ENCODE measurements at places on chromosomes 7 and 10.
A peak's percentile ranks its signal among the peaks of the same experiment; 100 is the strongest.

- peak; percentile 4 for DNase-seq
These were observed 265.1 kb downstream of the HTR7 start for GRCh38 chr10:90592638-90593302.

GRCh38 chr7:147756300-147756699, 834.3 kb upstream of the C7orf33 start:
- no peak for DNase-seq

DNA sequence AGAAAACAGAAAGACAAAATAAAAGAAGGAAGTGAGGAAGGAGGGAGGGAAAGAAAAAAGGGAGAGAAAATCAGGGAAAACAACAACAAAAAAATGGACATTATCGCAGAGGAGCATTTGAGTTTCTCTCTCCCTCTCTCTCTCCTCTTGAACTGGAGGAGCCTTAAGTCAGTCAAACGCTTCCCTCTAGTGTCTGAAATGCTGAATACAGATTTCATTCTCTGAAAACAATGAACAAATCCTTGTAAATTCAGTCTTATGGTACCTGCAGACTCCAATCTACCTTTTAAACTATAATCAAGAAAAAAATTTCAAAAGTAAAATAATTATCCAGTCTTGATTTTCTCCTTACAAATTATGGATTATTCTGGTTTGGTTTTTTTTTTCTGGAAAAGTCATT, 89.2 kb upstream of the PFKP start:
- DNase-seq = no peak

GRCh38 chr10:79487296-79488194, 24.8 kb upstream of the EIF5AL1 start:
- peak; percentile 23 for DNase-seq

DNA sequence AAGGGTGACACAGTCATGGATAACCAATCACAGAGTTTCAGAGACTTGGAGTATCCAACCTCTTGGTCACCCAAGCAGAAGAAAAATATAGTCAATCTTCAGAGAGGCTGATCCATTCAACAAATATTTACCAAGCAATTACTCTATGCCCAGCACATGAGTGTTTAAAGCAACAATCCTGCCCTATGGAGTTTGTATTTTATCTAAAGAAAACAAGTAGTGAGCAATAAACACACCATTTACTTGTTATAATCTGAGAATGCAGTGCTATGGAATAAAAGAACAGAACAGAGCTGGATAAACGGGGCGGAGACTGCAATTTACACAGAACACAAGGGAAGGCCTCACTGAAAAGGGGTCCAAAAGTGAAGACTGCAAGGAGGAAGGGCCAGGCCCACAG, 63.8 kb downstream of the GRB10 start:
- DNase-seq = no peak

DNA sequence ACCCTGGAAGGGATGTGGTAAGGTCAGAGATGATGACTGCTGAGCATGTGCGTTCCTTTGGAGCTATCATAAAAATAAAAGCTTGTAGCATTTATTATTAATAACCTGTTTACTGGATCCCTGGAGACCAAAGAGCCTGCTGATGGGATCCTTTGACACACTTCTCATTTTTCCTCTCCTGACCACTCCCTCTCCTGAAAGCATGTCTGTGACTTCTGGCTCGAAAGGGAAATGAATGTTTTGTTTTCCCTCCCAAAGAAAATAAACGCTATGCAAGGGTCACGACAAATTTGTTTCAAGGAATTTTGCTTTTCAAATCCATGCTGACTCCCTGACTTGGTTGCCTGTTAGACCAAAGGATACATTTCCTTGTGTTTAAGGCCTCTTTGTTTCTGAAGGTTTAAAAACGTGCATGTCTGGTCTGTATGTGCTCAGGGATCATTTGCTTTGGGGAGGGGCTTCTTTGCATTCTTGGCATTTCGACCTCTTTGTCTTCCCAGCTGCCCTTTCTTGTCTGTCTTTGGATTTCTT, 185.1 kb upstream of the AGK start:
- no peak for DNase-seq

DNA sequence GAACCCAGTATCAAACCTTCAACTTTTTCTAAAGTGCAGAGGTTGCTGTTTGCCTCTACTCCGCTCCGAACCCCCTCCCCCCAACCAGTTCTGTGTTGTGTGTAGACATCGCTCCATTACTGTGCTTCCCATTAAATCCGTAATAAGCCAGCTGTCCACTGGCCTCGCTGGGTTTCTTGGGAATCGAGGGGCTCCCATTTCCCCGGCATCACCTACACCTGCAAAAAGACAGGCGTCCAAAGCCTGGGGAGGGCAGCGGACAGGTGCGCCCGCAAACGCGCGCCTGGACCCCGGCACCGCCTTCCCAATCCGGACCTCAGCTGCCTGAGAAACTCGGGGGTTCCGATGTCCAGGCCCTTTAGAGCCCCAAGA, 631 bp downstream of the RTKN2 start:
- DNase-seq = no peak

GRCh38 chr7:31687024-31687748, at the start of gene PPP1R17:
Gene PPP1R17, plus strand, starts transcription at chr7:31687215. Its CDS starts 5,227 bp downstream, at chr7:31692442.
- no peak for DNase-seq

DNA sequence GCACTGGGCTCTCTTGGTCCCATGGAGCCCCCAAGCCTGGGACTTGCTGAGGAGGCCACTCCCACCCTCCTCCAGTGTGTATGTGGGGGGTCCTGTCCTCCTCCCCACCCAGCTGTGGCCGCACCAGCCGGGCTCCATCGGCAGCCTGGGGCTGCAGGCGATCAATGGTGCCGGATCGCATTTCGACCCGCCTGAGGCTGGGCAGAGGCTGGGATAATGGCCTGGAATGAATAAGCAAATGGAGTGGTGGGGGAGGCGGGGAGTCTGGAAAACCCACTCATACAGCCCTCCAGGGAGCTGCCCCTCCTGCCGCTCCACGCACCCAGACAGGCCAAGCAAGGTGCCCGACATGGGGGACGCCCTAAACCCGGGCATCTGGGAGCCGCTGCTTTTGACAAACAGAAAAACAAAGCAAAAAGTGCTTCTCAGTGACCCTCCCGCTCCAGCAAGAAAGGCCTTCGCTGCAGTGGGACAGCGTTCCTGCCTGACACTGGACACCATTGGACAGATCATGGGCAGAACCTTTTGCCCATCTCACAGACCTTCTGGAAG, 160.5 kb downstream of the NRF1 start:
- no peak for DNase-seq

DNA sequence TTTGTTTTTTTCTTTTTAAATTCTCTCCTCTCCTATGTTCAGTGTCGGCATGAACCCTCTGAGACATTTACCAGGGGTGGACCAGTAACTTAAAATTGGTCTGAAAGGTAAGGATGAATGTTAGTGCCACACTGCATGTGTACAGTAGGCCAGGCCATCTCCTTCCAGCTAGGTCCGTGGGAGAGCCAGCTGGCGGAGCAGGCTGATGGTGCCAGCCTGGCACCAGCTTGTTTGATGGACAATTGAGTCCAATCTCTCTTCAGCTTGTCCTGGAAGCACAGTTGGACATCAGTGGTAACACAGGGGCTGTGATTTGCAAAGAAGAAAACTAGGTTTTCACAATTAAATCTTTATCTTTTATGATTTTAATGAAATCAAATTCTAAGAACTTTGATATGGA, 136.5 kb downstream of the CNNM2 start:
- DNase-seq = no peak

DNA sequence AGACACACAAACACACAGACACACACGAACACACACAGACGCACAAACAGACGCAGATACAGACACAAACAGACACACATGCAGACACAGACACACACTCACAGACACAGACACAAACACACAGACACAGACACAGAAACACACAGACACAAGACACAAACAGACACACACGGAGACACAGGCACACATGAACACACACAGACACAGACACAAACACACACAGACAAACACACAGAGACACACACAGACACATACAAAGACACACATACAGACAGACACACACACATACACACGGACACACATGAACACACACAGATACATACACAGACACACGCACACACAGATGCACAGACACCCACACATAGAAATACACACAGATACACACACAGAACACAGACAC, 434.9 kb downstream of the DNAJB6 start:
- DNase-seq = no peak

GRCh38 chr10:97813311-97813710, 36.3 kb upstream of the GOLGA7B start:
- no peak for DNase-seq

DNA sequence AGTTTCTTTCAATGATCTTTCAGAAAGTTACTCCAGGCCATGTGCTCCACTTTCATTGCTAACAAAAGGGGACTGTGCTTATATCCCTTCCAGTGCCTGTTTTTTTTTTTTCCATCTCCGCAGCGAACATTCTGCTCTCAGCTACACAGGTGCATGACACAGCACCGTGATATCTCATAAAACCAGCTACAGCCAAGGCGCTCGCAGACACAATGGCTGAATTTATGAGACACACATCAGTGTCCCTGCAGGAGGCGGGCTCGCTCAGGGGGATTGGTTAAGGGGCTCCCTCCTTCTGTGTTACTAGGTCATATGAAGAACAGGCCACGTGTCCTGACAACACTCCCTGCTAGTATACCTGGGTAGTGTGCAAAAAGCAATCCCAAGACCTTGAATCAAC, 245.5 kb downstream of the SKAP2 start:
- DNase-seq = no peak

GRCh38 chr10:37263304-37263703, 137.9 kb downstream of the ANKRD30A start:
- no peak for DNase-seq

- no peak for DNase-seq
These were observed at the start of gene SH3PXD2A for GRCh38 chr10:103855424-103855823. Gene SH3PXD2A, minus strand, starts transcription at chr10:103855576. Its CDS starts 310 bp downstream, at chr10:103855266.

DNA sequence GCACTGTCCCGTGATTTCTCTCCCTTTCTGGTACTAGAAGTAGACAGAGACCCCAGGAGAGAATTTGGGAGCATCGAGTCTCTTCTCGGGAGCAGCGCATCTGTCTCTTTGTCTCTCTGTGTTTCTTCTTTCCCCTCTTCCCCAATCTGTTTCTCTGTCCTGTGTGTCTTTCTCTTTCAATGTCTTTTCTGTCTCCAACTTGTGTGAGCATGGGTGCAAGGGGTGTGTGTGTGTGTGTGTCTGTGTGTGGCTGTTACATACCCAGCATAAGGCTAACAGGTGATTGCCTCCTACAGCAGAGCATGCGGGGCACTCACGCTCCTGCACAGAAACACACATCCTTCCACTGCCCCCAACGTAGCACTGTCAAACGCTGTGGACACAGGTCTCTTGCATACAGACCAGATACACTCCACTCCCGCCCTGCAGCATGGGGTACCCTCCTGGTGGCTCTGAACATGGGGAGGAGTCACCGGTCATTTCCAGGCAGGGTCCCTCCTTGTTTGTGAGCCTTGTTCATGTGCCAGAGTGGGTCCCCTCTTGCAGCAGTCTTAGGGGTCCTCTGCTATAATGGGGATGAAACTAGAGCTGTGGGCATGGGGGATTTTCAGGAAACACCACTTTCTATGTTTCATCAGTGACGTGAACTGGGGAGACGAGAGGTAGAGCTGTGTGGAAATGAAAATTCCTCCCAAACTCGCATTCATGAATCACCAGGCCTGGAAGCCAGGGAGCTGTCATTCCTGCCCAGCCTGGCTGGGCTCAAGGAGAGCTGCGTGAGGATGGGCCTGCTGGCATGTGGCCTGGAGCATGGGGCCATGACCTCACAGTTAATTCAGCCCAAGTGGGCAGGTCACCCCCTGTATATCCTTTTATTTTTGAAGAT, 980 bp downstream of the ADAMTS14 start:
- no peak for DNase-seq

GRCh38 chr7:2123916-2124315, 108.8 kb downstream of the MAD1L1 start:
- no peak for DNase-seq

DNA sequence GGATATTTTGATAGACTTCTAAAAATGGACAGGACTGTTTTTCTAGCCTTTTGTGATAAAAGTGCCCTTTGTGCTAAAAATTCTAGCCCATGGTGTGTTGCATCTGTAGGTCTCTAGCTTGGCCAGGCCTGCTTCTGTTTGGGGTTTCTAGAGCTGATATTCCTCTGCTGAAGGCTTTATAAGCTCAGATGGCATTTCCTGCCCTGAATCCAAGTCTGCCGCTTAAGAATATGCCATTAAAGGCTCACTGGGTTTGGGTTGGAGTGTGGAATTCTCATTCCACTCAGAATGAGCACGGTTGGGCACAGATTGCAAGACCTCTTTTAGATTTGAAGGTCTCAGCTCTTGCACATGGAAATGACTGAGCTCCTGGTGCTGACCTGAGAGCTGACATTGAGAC, 49.4 kb upstream of the IGFBP3 start:
- DNase-seq = no peak

DNA sequence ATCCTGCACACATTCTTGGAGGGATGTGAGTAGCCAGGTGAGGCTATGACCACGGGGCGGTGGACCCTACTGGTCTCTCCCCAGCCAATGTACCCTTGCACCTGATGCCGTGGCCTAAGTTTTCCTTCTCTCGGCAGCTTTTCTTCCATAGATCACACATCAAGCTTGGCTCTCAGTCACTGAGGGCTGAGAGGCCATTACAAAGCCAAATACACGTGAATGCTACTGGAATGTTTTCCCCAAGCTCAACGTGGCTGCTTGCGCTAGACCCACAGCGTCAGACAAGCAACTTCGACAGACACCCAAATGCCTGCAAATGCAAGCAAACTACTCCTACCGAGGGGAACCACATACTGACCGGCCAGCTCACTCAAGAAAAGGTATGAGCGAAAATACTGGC, 83.1 kb downstream of the PRPF18 start:
- no peak for DNase-seq

GRCh38 chr7:117895276-117895675, 22.0 kb upstream of the CTTNBP2 start:
- DNase-seq = no peak

GRCh38 chr7:126449611-126450268, 803.0 kb downstream of the GRM8 start:
- no peak for DNase-seq

- DNase-seq = no peak
These were observed 10.7 kb downstream of the CALD1 start for GRCh38 chr7:134789967-134790685.

- no peak for DNase-seq
These were observed 575.1 kb downstream of the PARD3 start for GRCh38 chr10:34240039-34240438.

- DNase-seq = no peak
These were observed at the start of gene ZNF735 for GRCh38 chr7:64206903-64207302. Gene ZNF735, plus strand, starts transcription at chr7:64207203. Its CDS starts 0 bp downstream, at chr7:64207203.

DNA sequence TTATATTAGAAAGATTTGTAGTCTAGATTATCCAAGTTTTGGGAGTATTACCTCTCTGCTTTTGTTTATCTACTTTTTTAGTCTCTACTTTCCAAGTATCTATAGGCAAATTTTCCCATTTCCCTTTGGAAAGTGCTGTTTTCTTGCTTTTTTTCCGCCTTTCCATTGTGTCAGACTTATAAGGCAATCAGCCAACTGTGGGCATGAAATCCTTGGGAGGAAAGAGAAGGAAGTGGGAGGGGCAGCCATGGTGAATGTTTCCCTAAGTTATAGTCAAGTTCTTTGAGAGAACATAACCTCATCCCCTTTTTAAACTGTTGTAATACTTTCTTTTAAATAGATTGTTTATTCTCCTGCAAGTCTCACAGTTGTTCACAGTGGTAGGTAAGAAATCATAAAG, 52.6 kb downstream of the PTEN start:
- no peak for DNase-seq
